HT-29 (cell line): ENCODE measurements at places on chromosomes 1 and 21. TPM values are rescaled to one million over a fixed set of nuclear protein-coding genes. Genes with fewer than 3 reads are reported as not detected.

FAM177B gene
- total RNA-seq = 2.8 TPM in 1 of 2 replicates, not detected in the other

KMO gene
- total RNA-seq = not detected in 2 replicates

SPRR2F gene
- total RNA-seq = not detected in 2 replicates

- DNase-seq = no peak
Observed at GRCh38 chr1:229107304-229107815, 163.6 kb upstream of the RAB4A start.

DNA sequence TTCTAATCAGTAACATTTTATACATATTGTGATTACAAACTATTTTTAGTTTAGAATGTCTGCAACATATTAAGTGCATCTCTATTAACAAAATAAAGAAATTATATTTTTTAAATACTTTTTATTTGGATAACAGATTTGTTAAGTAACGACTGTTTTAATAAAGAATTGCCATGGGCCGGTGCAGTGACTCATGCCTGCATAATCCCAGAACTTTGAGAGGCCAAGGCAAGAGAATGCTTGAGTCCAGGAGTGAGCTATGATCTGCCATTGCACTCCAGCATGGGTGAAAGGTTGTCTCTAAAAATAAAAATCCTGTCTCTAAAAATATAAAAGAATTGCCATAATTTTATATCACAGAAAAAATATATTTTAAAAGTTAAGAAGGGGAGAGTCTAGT is 4.1 kb downstream of the LRRIQ3 start:
- DNase-seq = no peak

DNA sequence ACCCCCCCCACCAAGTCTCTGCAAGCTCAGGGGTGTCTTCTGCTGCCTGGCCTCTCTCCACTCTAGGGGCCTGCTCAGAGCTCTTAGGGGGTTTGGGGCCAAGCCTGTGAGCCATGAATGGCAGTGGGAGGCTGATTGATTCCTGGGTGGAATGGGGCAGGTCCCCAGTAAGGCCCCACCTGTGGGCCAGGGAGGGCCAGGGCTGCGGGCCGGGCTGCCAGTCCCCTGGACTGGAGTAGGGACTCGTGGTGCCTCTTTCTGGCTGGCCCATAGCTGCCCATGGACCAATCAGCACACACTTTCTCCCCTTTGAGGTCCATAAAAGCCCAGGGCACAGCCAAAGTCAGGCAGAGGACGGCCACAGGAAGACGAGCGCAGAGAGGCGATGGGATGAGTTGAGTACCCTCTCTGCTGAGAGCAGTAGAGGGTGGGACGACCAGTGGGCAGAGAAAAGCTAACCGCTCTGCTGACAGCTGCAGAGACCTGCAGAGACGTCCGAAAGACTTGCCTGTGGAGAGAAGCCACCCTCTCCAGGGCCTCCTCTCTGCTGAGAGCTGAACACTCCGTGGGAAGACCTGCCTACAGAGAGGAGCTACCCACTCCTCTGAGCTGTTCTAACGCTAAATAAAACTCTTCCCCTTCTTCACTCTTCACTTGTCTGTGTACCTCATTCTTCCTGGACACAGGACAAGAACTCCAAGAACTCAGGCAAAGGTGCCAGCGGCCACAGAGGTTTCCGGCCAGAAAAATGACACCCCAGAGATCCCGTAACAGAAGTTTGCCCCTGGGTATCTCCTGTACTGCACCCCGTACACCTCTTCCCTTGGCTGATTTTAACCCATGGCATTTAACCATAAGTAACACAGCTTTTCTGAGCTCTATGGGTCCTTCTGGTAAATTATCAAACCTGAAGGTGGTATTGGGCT is 38.2 kb upstream of the TARDBP start:
- DNase-seq = no peak

POGK gene
- 21.2 and 22.0 TPM in 2 replicates for total RNA-seq

DNA sequence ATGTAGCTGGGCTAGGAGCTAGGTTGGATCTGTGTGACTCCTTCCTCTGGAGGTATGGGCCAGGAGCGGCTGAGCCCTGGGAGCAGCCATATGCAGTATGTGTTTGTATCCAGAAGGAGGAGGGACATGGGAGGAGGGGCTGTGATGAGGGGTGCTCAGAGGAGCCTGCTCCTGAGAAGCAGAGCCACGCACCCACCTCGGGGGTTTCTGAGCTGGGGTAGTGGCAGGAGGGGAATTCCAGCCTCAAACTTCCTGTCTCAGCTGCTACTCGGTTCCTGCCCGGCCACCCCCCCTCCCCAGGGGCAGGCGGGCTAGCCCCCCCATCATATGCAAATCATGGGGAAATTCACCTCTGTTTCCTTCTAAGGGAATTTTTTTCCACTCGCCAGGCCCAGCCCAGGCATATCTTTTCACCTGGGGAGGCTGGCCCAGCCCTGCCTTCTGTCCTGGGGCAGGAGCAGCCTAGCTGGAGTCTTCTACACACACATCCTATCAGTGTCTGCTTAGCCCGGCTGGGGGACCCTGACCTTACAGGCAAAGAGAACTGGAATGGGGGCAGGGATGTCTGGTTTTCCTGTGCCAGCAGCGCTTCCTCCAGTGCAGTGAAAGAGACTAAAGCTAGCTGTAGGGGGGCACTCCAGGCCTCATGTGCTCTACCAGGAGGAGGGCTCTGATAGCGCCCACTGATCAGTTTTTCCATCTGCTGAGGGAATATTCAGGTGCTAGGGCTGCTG is 3.0 kb downstream of the ZC3H12A start:
- DNase-seq = peak; percentile 61

DNA sequence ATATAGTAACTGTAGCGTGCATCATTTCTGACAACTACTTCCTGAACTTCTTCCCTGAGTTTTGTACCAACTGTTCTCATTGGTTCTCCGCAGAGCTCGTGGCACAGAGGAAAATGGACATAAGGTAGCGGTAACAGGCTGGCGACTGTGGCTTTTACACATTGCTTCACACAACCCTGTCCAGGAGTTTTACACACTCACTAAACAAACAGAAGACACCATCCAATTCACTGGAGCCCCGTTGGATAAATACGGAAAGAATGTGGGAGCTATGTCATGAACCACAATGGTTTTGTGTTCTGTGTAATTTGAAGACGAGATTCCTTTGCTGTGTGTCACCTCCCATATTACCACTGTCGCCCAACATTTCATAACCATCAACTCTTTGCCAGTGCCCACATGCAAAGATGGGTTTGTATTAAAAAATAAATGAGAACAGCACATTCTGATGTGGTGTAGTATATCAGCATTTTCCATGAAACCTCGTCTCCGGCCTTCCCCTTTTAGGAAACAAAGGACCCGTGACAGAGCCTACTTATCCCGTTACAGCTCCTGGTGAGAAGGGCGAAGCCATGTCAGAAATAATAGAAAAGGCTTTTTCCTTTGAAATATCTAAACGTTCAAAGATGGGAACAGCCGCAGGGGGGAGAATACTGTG is 47.4 kb upstream of the ENAH start:
- peak; percentile 86 for DNase-seq

SLC44A5 gene
- 2.8 and 3.3 TPM in 2 replicates for total RNA-seq

GRCh38 chr1:68205794-68206358 is 26.4 kb downstream of the WLS start:
- no peak for DNase-seq

DNA sequence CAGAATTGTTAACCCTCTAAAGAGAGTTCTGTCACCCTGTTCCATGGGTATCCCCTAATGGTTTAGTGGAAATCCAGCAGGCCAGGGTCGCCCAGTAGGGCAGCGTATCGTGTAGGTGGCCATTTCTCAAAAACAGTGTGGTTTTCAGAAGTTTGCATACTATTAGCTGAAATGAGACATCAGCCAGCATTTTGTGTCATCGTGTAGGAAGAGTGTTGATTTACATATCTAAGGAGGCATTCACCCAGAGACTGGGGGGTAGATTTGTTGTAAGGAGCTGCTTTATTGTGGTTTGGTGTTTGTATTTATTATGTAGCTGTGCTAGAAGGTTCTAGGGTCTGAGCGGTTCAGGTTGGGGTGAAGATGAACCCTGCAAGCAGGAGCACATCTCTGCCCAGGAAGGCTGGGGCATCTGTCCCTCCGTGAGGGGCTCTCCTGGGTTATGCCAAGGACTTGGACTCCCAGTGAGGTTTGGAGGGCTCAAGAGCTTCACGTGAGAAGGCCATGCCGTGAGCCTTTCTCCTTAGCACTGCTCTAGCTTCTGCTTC is 174.4 kb downstream of the PGBD5 start:
- DNase-seq = no peak

PTPN22 gene
- 0.05 TPM in 1 of 2 replicates, not detected in the other for total RNA-seq

CYP4Z1 gene
- not detected in 2 replicates for total RNA-seq

GRCh38 chr1:228279722-228280105 is 71.9 kb downstream of the OBSCN start:
- no peak for DNase-seq

DNA sequence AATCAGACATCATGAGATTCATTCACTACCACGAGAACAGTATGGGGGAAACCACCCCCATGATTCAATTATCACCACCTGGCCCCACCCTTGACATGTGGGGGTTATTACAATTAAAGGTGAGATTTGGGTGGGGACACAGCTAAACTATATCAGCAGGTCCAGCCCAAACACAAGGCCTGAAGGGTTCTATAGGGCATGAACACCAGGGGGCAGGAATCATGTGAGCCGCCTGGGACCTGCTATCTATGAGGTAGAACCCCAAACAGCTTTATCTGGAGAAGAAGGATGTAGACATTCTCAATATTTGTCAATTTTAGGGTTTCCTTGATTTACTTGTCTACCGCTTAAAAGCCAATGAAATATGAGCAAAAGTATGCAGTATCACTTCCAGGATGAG is 294.9 kb upstream of the DEPDC1 start:
- peak; percentile 30 for DNase-seq

CXADR gene
- total RNA-seq = 17.4 and 24.7 TPM in 2 replicates

PLOD1 gene
- total RNA-seq = 30.3 and 45.6 TPM in 2 replicates

DNA sequence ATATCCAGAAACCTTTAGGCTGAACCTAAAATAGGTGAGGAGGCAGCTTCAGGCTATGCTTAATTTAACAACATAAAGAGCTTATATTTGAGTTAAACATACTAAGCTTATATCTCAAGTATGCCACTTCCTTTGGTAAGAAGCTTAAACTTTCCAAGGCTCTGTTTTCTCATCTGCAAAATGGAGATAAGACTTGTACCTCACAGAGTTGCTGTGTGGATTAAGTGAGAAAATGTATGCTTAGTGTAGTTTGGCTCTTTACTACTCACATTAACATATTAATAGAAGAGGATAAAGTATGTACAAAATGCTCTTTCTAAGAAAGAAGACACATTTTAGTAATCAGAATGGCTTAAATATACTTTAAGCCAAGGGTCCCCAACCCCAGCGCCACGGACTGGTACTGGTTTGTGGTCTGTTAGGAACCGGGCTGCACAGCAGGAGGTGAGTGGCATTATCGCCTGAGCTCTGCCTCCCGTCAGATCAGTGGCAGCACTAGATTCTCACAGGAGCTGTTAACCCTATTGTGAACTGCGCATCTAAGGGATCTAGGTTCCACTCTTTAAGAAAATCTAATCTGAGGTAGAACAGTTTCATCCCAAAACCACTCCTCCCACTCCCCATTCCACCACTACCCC is 77.2 kb downstream of the HS2ST1 start:
- DNase-seq = no peak
